Foreskin fibroblast (primary cell): ENCODE measurements at places on chromosomes 3 and 15.

- no peak for DNase-seq
Measured at GRCh38 chr3:142641504-142641903, 45.3 kb downstream of the PLS1 start.

GRCh38 chr15:71114887-71115566 is at the start of gene THSD4:
THSD4 (plus strand) TSS chr15:71115471.
- DNase-seq = peak; percentile 67

DNA sequence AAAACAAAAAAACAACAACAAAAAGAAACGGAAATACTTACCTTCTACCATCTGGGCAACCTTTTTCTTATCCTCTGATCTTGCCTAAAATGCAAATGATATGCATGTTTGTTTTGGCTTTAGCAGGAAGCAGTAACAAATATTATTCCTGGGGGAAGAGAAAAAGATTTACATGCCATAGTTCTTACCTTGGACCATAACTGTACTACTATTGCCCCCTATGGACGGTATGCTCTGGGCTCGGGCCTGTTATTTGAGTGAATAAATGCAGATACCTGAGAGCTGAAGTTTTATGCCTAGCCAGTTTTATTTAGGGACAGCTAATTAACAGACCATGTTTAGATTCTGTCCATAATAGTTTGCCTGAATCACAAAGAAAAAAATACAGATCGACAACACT is 12.6 kb upstream of the STARD5 start:
- no peak for DNase-seq

- DNase-seq = no peak
Measured at GRCh38 chr15:88635318-88635717, 3.5 kb upstream of the ISG20 start.

DNA sequence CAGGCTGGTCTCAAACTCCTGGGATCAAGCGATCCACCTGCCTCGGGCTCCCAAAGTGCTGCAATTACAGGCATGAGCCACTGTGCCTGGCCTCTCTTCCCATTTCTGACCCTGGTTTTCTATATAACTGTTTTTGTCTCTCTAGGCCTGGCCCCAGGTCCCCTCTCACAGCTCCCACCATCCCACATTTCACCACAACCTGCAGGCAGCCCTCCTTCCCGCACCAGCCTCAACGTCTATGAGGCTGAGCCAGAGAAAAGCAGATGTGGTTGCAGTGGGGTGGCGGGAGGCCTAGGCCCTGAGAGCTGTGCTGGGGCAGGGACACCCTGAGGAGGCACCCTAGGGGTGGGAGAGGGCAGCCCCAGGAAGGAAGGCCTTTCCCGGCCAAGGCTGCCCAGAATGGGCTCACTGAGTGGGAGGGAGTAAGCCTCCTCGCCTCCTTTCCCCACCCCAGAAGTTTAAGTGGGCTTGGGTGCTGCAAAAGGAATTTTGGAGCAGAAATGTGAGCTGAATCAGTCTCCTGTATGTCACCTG is 99.7 kb downstream of the LSM3 start:
- DNase-seq = no peak
